ENCODE measurements at places on chromosomes 16 and 17.

DNA sequence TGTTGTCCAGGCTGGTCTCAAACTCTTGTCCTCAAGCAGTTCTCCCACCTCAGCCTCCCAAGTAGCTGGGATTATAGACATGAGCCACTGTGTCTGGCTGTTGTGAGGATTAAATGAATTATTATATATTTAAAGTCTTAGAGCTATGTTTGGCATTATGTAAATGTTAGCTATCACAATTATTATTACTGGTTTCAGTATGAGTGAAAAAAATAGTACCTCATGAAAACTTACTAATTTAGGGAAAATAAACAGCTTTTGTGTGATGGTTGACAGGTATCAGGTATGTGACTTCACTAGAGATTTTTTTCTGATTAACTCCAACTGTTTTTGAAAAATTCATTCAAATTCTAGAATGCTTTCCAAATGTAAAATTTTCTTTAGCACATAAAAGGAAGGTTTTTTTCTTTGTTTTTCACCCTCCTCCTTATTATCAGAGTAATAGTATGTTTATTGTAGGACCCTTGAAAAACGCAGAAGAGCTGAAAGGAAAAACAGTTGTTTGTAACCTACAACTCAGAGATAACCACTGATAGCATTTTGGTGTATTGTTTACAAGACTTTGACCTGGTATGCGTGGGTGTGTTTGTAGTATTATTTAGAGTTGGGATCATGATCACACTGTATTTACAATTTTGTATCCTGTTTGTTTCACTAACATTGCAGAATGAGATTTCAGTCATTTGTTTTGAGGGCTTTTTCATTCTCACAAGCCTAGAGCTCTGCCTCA is 13.2 kb downstream of the NLK start:
- H3K4me1 ChIP-seq: peaks cover 4% of the 10 kb centered on the region
- H3K4me3 ChIP-seq: no peak overlapping the region
- H3K27ac ChIP-seq: no peak overlapping the region
- H3K27me3 ChIP-seq: no peaks in the 10 kb centered on the region
- H3K36me3 ChIP-seq: no peaks in the 10 kb centered on the region

GRCh38 chr17:81043725-81044427 is 8.9 kb downstream of the BAIAP2 start:
- DNase-seq: no peak
- no peak overlapping the region for H3K27ac ChIP-seq
- no peaks in the 10 kb centered on the region for H3K36me3 ChIP-seq
- H3K4me1 ChIP-seq: peaks cover 3% of the 10 kb centered on the region
- H3K27me3 ChIP-seq: no peaks in the 10 kb centered on the region

DNA sequence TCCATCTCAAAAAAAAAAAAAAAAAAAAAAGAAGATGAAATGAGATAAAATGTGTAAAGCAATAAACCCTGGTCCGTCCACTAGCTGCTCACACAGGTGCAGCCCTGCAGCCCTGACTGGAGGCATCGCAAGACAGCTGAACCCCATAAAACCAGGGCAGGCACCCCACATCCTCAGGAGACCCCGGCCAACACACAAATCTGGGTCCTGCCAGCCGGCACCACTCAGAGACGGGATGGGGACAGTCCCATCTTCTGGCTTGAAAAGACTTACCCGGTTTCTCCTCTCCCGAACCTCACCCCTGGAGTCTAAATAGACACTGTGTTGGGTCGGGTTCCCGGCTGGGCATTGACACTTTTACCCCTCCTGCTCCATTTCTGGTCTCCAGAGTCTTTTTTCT is 52.7 kb upstream of the TNRC6C start:
- no peak overlapping the region for H3K27ac ChIP-seq
- no peaks in the 10 kb centered on the region for H3K4me1 ChIP-seq
- H3K4me3 ChIP-seq: no peak overlapping the region
- no peak for DNase-seq

DNA sequence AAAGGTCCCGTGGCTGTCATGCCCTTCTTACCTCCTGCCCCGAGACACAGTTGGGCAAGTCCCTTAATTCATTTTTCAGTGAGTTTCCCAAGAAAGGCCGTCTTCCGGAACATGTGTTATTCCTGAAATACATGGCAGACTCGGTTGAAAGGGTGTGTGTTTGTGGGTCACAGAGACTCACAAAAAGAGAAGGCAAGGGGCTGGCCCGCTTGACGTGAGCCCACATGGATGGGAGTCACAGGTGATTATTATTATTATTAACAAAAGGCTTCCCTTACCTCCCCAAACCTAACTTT is 34.1 kb upstream of the CCR7 start:
- H3K4me3 ChIP-seq: no peak overlapping the region
- peak overlapping the region; percentile 99 for H3K27ac ChIP-seq

- H3K4me3 ChIP-seq: no peak overlapping the region
- no peaks in the 10 kb centered on the region for H3K36me3 ChIP-seq
- no peak for DNase-seq
- no peak overlapping the region for H3K27ac ChIP-seq
- no peaks in the 10 kb centered on the region for H3K4me1 ChIP-seq
Measured at GRCh38 chr17:63189082-63189481, 223.0 kb downstream of the TANC2 start.

- DNase-seq: no peak
- H3K4me1 ChIP-seq: peaks cover 13% of the 10 kb centered on the region
- no peaks in the 10 kb centered on the region for H3K36me3 ChIP-seq
- no peaks in the 10 kb centered on the region for H3K27me3 ChIP-seq
Measured at GRCh38 chr16:88351491-88352101, 31.2 kb upstream of the ZNF469 start.

DNA sequence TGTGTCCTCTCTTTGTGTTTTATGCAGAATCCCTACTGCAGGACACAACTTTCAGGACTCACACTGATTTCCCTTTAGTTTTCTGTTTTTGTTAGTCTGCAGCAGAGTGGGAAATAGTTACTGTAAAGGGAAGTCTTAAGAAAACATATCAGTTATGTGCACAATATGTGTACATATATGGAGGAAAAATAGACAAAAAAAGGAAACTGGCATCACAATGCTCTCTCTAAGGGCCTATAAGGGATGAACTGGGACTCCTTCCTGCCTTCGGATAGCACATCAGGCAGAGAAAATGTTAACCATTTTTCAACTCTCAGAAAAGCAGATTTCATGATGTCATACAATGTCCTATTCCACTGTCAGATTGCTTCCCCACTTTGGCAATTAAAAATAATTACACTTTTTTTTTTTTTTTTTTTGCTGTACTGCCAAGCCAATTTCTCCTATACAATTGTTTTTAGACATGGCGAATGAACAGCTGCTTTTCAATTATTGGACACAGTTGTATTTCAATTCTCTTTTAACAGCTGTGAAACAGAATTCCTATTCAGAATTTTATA is 112.5 kb upstream of the KCNJ16 start:
- no peak for DNase-seq
- H3K36me3 ChIP-seq: no peaks in the 10 kb centered on the region
- H3K4me1 ChIP-seq: no peaks in the 10 kb centered on the region
- no peak overlapping the region for H3K27ac ChIP-seq
- no peaks in the 10 kb centered on the region for H3K27me3 ChIP-seq

- H3K4me3 ChIP-seq: no peak overlapping the region
- H3K4me1 ChIP-seq: no peaks in the 10 kb centered on the region
- DNase-seq: no peak
- no peaks in the 10 kb centered on the region for H3K27me3 ChIP-seq
- no peaks in the 10 kb centered on the region for H3K36me3 ChIP-seq
Measured at GRCh38 chr17:57143361-57143760, 58.3 kb downstream of the AKAP1 start.

- H3K4me1 ChIP-seq: peaks cover 33% of the 10 kb centered on the region
- DNase-seq: no peak
- no peaks in the 10 kb centered on the region for H3K27me3 ChIP-seq
- no peak overlapping the region for H3K4me3 ChIP-seq
- H3K36me3 ChIP-seq: peaks cover 27% of the 10 kb centered on the region
Measured at GRCh38 chr16:50769-51591, 2.4 kb downstream of the POLR3K start.

GRCh38 chr17:17934806-17935205 is 37.4 kb downstream of the TOM1L2 start:
- H3K4me1 ChIP-seq: peaks cover 25% of the 10 kb centered on the region
- H3K4me3 ChIP-seq: no peak overlapping the region
- H3K27ac ChIP-seq: no peak overlapping the region
- no peaks in the 10 kb centered on the region for H3K36me3 ChIP-seq

Data from CD4-positive, alpha-beta T cell (primary cell).